GM04503 (cell line): ENCODE measurements at places on chromosomes 7 and 10.

DNA sequence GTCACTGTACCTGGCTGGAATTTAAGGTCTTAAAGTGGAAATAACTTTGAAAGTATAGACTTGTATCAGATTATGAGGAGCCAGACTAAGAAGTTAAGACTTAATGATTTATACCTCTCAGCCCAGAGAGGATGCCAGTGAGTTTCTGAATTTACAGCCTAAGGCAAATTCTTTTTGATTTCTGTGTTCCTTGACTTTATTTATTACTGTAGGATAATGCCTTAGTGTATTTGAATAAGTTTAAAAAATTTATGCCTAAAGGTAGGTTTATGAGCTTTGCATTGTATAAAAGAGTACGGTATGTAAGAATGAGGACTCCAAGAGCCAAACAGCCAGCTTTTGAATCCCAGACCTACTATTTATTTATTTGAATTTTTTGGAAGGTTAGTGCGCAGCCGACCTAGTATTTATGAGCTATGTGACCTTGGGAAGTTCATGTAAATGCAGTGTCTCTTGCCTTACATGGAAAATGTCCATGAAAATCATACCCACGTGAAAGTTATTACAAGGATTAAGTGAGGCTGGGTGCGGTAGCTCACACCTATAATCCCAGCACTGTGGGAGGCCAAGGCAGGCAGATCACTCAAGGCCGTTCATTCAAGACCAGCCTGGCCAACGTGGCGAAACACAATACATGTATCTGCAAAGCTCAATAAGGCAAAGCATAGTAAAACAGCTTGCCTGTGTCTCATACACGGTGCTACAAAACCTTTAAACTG lies 174.6 kb downstream of the AUTS2 start:
- DNase-seq: no peak

- no peak for DNase-seq
Observed at GRCh38 chr10:29141761-29142160, 147.1 kb upstream of the LYZL1 start.

- no peak for DNase-seq
Observed at GRCh38 chr10:59950105-59950504, 43.7 kb upstream of the CCDC6 start.

DNA sequence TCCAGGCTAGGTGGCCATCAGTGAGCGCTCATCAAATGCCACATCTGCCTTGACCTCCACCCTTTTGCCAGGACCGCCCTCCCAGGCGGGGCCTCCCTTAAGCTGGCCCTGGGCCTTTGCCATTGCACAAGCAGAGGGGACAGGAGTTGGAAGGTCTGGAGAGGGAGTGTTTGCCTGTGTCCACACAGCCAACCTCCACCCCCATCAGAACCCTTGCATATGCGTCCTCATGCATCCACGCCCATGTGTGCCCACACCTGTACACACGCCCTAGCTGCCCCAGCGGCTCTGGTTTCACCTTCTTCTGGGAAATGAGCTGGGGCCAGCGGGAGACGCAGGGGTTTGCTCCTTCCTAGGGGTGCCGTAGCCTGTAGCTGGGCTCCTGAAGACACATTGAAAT lies 64.0 kb downstream of the NEURL1 start:
- DNase-seq: no peak

- DNase-seq: no peak
Observed at GRCh38 chr7:75604408-75604807, 112.3 kb downstream of the SPDYE5 start.

DNA sequence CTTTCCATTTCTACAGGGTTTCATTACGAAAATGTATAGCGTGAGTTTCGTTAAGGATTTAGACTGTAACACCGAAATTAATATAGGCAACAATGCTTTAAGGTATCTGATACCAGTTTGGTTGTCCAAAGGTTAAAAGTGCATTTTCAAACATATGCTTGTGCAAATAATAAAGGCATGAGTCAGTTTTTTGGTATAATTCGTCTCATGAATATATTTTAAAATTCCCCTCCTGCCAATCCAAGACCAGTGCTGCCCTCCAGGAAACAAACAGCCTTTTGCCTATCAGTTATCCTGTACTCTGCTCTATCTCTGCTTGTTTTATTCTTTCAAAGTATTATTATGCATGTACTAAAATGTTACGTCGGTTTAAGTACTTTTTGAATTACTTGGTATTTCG lies 2.0 kb downstream of the LCOR start:
- DNase-seq: no peak

DNA sequence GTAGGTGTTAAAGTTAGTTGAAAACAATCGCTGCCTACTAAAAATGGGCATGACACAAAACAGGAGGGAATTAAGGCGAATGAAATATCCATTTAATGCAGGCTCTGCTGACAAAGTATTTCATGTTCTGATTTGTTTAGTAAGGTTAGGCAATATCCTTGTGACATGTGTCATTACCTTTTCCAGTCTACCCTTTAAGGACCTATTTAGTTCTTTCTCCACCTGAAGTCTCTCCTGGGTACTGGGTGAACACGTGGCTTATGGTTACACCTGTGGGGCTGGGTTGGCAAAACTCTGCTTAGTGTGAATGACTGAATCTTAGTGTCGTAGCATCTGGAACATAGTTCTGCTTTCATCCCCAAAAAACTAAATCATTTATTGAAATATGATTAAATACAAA lies 313.5 kb downstream of the CCDC3 start:
- no peak for DNase-seq

DNA sequence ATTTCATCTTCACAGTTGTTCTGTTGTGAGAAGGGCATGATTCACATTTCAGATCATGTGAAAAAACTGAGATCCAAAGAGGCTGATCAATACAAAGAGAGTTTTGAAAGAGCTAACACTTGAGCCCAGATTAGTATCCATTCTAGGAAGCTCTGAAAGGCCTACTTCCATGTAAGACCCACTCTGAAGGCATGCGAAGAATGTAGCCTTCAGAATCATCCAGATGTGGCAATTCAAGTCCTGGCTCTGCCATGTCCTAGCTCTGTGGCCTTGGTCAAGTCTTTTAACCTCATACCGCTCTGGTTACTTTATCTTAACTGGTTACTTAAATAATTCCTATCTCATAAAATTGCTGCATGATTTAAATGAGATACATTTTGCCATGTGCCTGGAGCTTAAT lies 111.1 kb downstream of the FZD1 start:
- DNase-seq: no peak

GRCh38 chr10:89476150-89476549 lies 59.2 kb downstream of the SLC16A12 start:
- no peak for DNase-seq

DNA sequence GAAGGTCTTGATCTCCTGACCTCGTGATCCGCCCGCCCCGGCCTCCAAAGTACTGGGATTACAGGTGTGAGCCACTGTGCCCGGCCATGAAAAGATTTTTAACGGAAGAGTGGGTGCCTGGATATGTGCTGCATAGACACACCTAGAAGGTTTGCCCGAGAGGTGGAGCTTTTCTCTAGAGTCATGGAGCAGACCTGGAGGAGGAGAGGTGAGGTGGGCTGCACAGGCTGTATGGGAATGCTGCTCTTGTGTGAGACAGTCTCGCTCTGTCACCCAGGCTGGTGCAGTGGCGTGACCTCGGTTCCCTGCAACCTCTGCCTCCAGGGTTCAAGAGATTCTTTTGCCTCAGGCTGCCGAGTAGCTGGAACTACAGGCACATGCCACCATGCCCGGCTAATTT lies 103.3 kb downstream of the ACTR3B start:
- DNase-seq: no peak

DNA sequence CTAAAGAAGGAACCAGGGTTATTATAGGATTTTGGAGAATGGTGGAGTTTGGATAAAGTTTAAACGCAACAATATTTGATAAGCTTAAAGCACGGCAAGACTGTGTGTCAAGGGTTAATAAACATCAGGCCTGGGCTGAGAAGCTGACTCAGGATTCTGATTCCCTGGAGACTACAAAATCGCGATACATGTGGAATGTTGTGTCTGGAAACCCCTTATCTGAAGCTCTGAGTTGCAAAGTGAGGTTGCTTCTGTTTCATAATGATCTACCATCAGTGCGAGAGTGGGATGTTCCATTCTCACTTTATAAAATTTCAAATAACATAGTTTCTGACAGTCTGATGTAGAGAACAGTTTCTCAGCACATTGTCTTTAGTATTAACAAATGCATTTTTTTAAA lies 7.8 kb downstream of the C1GALT1 start:
- DNase-seq: no peak

- no peak for DNase-seq
Observed at GRCh38 chr10:2660276-2660675, 407.1 kb upstream of the PFKP start.

GRCh38 chr10:97182288-97182990 lies 3.3 kb downstream of the SLIT1 start:
- DNase-seq: no peak

GRCh38 chr7:101968720-101969466 lies 151.5 kb downstream of the CUX1 start:
- no peak for DNase-seq

- no peak for DNase-seq
Observed at GRCh38 chr10:15369256-15370211, 1.6 kb downstream of the FAM171A1 start.

GRCh38 chr10:55446441-55447002 lies 645.5 kb upstream of the PCDH15 start:
- no peak for DNase-seq

- DNase-seq: no peak
Observed at GRCh38 chr7:35512716-35513115, 182.2 kb downstream of the HERPUD2 start.

- no peak for DNase-seq
Observed at GRCh38 chr10:4334015-4334414, 492.0 kb upstream of the AKR1E2 start.

DNA sequence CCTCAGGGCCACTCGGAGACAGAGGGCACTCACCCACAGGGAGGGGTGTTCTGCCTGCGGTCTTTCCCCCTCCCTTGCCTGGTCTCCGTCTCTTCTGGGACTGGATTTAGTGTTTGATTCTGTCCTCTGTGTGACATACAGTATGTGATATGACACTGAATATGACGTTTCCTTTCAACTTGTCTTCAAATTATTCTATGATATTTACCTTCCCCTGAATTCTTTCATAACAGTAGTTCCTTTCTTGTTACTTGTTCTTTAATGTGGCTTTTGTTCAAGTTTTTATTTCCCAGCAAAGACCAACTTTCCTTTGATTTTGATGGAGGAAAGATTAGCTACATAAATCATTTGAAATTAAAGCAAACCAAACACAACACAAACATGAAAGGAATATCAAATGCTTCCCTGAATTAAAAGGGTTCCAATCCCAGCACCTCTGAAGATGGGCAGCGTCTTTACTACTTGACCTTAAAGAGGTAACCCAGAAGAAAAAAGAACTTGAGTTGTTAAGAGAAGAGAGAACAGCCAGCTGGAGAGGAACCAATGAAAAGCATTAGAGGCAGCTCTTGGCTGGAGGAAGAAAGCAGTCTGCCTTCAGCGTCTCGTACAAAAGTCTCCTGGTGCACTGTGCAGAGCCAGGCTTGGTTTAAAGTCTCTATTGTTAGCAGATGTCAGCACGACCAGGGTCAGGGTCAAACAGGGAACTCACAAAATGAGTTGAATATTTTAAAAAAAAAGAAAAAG lies 18.3 kb upstream of the RHEB start:
- DNase-seq: no peak

DNA sequence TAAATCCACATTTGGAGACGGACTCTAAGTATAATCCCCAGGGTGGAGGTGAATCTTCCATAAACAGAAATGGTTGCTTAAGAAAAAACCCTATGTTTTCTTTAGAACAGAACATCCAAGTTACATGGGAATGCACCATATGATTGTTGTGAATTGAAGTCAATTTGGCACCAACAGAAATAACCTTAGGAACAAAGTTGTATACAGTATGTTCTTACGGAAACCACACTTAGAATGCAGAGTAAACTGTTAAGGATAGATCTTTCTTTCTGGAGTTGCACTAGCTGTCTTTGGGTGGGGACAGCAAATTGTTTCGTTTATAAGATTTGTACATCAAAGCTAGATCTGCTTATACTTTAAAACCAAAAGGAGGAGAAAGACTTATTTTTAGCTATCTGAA lies 316.4 kb downstream of the PTEN start:
- DNase-seq: no peak

DNA sequence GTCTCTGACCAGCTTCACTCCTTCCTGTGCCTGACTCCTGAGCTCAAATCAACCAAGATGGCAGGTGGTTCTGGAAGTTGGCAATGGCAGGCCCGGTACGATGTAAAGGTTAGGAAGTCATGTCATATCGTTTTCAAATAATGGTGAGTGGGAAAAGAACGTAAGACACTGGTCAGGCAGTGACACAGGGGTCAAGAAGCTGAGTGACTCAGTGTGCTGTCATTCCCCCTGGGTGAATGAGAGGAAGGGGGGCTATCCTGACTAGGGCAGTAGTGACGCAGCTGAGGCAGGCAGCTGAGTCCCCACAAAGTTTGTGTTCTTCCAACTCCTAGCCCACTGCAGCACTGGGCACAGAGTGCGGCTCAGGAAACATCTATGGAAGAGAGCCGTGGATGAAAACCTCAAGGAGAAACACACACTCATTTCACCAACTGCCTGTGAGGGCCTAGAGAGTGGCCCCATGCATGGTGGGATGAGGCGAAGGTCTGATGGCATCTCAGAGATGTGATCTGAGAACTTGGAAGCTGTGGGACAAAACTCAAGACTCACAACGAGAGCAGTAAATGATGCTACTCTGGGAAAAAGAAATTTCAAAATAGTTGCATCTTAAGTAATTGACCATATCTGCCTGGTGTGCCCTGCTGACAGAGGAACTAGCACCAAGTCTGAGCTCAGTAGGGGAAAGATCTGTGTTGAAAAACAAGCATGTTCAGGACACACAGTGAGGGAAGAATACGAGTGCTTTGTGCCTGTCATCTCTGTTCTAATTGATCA lies 23.2 kb downstream of the CREB3L2 start:
- DNase-seq: peak; percentile 88

DNA sequence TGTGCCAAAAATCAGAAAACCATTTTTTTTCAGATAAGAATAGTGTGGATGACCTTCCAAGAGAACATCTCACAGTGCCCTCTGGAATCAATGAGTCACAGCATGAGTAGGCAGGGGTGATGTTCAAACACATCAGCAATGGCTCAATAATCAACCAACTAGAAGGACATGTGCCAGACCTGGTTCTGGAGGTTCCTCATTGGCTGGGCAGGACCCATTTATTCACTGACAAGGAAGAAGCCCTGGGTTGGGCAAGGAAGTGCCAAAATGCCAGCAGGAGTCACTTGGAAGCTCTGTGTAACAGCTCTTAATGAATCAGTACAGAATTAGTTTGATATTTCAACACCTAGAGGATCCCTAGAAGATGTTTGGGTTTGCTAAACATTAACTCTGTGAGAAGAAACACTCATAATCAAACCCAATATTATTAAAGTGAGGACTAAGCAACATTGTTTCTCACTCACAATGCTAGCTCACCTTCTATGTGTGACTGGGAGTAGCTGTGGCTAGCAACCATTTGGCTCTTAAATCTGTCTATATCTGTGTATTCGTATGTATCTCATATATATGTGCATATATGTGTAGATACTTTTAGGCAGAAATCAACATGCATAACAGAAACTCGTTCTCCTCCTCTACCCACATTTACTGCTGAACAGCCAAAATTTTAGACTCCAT lies 72.3 kb upstream of the APBB1IP start:
- DNase-seq: no peak

- no peak for DNase-seq
Observed at GRCh38 chr10:29253690-29254029, 35.2 kb upstream of the LYZL1 start.

GRCh38 chr7:450741-451140 lies 68.9 kb downstream of the PDGFA start:
- no peak for DNase-seq
